ENCODE measurements at places on chromosomes 3 and 15. TPM values are rescaled to one million over a fixed set of nuclear protein-coding genes. Genes with fewer than 3 reads are reported as not detected.

The SLC28A1 gene
- total RNA-seq = 0.39 TPM

The ROPN1 gene
- total RNA-seq = not detected

The LMCD1 gene
- 340 TPM for total RNA-seq

The TRPM1 gene
- not detected for total RNA-seq

The CTDSPL2 gene
- total RNA-seq = 12.1 TPM

The NTRK3 gene
- total RNA-seq = 1.7 TPM

GRCh38 chr3:108528459-108529252 lies 18.3 kb upstream of the MYH15 start:
- DNase-seq = no peak

- no peak for DNase-seq
Measured at GRCh38 chr3:105730801-105731354, 137.9 kb downstream of the CBLB start.

GRCh38 chr15:83928392-83928734 lies 274.4 kb downstream of the ADAMTSL3 start:
- DNase-seq = no peak

- DNase-seq = peak; percentile 92
Measured at GRCh38 chr15:63893866-63894661, 60.3 kb upstream of the HERC1 start.

DNA sequence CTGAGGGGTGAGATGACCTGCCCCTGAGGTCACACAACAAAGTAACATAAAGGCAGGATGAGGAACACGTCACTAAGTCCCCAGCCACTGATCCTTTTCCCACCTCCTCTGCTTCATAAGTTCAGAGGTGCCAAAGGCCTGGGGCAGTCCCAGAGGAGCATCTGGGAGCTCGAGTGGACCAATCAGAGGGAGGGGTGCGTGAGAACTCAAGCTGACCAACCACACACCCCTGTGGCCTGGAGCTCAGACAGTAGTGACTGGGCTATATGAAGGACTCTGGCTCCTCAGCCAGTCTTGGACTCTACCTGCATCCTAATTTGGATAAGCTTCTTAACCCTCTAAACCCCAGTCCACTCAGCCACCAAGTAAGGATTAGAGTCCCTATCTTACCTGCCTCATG lies 28.0 kb upstream of the CAV3 start:
- no peak for DNase-seq

- no peak for DNase-seq
Measured at GRCh38 chr3:163605915-163606314, 1472.4 kb downstream of the SI start.

GRCh38 chr15:48413304-48413703 lies 82.1 kb downstream of the DUT start:
- no peak for DNase-seq

- DNase-seq = no peak
Measured at GRCh38 chr3:29067007-29067406, 213.9 kb upstream of the RBMS3 start.

DNA sequence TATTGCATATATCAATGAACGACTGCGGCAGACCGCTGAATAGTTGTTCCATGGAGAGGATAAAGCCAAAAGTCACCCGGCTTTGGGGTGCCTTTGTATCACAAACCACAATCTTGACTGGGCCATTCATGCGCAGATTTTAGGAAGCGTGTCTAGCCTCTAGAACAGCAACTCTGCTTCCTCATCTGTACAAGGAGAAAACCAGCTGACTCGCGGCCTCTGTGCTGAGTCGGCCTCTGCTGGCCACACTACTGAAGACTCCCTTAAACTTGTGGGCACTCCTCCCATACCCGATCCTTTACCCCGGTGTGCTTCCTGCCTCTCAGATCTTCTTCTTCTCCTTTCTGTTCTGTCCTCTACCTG lies 872 bp downstream of the DLEC1 start:
- DNase-seq = peak; percentile 67

GRCh38 chr15:57923750-57924149 lies 141.8 kb downstream of the ALDH1A2 start:
- no peak for DNase-seq

DNA sequence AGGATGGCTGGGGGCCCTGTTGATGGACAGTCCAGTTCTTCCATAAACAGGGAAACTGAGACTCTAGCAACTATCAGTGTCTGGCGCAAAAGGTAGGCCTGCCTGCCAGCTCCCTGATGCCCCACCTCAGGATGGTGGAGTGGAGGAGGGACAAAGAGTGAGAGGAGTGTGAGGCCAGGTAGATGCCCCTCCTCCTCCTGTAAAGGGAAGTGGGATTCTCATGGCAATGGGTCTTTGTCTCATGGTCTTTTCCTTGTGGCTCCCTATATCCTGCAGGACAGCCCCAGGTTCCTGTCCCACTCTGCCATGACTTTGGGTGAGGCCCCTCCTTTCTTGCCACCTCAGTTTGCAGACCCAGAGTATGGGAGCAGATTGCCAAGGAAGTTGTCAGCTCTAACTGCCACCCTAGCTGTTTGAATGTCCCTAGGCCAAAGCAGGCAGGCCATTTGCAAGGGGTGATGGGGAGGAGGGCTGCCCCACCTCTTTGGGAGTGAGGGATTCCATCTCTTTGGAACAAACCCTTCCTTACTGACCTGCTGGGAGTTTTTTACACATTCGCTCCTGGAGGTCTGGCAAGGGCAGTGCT lies 2.8 kb upstream of the DNAH1 start:
- no peak for DNase-seq

All from psoas muscle (tissue), 8 donors.